ENCODE measurements at places on chromosomes 12 and 14.

- DNase-seq, result no peak
Measured at GRCh38 chr14:72679141-72679535, 214.8 kb downstream of the DPF3 start.

GRCh38 chr14:96737881-96738280, 59.3 kb upstream of the VRK1 start:
- DNase-seq, result no peak

DNA sequence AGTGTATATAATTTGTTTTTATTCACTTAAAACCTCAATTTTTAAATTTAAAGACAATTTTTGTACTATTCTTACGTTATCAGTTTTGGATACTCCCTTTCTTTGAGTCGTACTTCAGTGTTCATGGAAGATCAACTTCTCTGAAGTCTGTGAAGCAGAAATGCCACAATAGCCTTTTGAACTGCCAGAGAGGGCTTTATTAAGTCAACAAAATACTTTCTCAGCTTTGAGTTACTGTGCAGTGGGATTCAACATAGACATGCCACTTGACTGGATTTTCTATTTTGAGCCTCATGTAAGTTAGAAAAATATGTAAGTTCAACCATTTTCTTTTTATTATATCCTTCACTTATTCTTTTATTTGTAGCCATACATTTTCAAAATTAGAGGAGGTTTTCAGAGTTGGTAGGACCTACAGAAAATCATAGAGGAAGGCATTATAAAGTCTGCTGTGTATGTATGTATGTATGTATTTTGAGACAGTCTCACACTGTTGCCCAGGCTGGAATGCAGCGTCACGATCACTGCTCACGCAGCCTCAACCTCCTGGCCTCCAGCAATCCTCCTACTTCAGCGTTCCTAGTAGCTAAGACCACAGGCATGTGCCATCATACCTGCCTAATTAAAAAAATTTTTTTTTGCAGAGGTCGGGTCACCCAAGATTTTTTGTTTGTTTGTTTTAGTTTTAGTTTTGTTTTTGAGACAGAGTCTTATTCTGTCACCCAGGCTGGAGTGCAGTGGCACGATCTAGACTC, 31.3 kb upstream of the BCAT1 start:
- no peak for DNase-seq

DNA sequence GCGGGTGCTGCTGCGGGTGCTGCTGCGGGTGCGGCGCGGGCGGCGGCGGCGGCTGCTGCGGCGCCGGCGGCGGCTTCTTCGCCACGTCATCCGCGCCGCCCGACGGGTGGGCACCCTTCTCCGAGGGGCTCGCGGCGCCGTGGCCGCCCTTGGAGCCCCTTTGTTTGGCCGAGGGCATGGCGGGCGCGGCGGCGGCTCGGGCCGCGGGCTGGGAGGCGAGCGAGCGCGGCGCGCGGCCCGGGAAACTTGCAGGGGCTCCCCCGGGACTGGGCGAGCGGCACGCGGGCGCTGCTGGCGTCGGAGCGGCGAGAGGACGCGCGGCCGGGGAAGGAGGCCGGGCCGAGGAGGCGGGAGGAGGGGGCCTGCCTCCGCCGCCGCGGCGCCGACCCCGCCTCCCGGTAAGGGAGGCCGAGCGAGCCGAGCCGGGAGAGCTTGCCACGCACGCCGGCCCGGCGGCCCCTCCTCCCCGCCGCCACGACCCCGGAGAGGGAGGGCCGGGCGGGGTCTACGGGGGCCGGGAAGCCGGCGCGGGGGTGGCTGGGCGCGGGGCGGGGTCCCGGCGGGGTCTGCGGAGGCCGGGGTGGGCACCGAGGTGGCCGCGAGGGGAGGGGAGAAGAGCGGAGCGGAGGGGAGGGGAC, at the start of gene CKAP4:
Gene CKAP4, minus strand, starts transcription at position 347 of the 638 bp plus-strand sequence. Its CDS starts 169 bp downstream, at position 178.
- peak; percentile 64 for DNase-seq

- no peak for DNase-seq
Measured at GRCh38 chr14:89248411-89249064, 168.5 kb downstream of the FOXN3 start.

GRCh38 chr12:66002812-66003211, 127.7 kb downstream of the LLPH start:
- no peak for DNase-seq

DNA sequence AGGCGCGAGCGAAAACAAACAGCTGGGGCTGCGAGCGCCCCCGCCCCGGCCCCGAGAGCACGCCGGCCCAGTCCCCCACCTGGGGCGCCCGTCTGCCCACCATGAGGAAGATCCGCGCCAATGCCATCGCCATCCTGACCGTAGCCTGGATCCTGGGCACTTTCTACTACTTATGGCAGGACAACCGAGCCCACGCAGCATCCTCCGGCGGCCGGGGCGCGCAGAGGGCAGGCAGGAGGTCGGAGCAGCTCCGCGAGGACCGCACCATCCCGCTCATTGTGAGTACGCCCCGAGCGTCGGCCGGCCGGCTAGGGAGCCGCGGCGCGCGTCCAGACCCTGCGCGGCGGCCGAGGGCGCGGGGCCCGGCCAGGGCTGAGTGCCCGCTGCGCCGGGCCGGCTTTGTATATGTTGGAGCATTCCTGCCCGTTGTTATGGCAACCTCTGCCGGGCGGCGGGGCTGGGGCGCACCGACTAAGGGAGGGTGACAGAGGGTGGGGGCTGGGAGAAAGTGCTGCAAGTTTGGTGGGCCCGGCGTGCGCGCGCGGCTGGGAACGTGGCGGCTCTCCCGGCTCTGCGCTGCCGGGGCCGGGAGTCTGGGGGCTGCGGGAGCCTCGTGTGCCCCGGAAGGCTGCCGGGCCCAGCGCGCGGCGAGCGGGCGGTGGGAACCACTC, 367 bp downstream of the GALNT16 start:
- DNase-seq, result no peak

DNA sequence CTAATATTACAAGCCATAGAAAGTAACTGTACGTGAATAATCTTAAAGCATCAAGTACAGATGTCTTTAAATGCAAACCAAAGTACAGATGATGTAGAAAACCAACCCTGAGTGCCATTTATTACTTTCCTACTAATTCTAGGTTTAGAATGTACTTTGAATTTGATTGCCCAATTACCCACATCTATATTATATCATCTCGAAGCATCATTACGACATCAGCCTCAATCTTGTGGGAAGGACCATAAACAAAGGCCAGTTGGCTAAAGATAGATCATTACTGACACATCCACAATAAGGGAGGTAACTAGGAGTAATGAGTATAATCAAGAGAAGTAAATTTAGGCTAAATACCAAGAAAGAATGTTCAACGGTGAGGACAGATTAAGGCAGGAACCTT, 478.9 kb downstream of the BCAT1 start:
- peak; percentile 10 for DNase-seq

- no peak for DNase-seq
Measured at GRCh38 chr14:55706893-55707292, 126.9 kb downstream of the KTN1 start.
